ENCODE measurements at places on chromosomes 3 and 15.

DNA sequence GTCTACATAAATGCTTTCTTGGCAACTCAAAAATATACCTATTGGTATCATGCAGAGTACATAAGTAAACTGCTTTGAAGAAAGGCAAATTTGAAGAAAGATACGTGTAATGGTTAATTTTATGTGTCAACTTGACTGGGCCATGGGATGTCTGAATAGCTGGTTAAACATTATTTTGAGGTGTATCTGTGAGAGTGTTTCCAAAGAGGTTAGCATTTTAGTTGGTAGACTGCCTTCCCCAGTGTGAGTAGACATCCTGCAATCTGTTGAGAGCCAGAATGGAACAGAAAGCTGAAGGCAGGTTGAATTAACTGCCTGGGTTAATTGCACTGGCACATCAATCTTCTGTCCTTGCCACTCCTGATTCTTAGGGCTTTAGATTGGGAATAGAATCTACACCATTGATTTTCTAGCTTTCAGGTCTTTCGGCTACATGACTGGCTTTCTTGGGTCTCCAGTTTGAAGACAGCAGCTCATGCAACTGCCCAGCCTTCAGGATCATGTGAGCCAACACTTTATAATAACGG is 98.3 kb downstream of the CMSS1 start:
- no peak for DNase-seq

DNA sequence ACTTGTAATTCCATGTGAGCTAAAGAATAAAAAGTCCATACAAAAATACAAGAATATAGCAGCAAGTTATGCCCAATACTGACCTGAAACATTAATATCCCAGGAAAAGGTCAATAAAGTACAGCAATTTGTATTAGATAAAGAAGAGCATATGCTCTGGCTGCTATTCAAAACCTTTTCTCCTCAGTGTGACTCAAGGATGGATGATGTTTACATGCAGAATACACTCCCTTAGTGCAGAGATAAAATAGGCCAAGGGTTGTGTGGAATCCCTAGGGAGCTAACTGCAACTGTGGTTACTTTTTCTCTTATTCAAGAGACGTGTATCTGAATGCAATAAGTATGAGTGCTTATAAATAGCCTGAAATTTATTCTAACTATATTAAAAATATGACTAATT is 78.7 kb downstream of the SLC9A9 start:
- no peak for DNase-seq

- no peak for DNase-seq
These were observed 64.6 kb downstream of the LYZL4 start for GRCh38 chr3:42345811-42346210.

- peak; percentile 83 for DNase-seq
These were observed 145.0 kb downstream of the STAC start for GRCh38 chr3:36525115-36525801.

Data from retinal pigment epithelial cell (primary cell).